Stimulated activated CD4-positive, alpha-beta T cell treated with anti-CD3 and anti-CD28 coated beads, TNF-alpha, amount 100 ng/mL, for 4 hours (primary cell): ENCODE measurements at places on chromosomes 16 and 17.

- no peak for DNase-seq
These were observed 275.9 kb downstream of the C16orf95 start for GRCh38 chr16:87041286-87041685.

GRCh38 chr17:17081304-17081940 lies 39.2 kb downstream of the MPRIP start:
- no peak for DNase-seq

- no peak for DNase-seq
These were observed 34.1 kb upstream of the CDC6 start for GRCh38 chr17:40253565-40253964.

- no peak for DNase-seq
These were observed 227.9 kb downstream of the IRF8 start for GRCh38 chr16:86126891-86127290.

DNA sequence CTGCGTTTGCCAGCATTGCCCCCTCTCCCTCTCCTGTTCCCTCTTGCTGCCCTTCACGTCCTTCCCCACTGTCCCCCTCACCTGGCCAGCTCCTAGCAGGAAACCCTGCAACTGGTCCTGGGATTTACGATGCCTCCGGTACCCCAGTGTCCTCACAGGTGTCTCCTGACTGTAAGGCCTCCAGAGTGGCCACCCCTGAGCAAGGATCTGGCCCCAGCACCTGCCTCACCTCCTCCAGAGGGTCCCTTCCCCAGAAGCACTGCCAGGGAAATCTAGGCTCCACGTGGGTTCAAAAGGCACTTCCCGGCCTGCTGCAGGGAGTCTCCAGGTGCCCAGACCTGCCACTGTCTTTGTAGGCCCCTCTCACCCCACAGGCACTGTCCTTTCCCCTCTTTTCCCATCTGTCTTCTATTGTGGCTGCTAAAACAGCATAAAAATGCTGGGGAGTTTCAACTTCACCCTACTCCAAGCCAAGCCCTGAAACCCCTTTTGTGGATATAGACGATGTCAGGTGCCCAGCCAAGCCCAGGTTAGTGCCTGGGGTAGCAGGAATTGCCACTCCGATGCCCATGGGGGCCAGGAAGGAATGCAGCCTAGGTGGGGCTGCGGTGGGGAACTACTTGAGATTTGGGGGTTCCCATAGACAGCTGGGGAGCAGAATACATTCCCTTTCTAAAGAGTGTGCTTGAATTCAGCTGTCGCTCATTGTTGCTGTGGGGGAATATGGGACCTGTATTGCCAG lies 25.7 kb downstream of the RAB11FIP4 start:
- no peak for DNase-seq

DNA sequence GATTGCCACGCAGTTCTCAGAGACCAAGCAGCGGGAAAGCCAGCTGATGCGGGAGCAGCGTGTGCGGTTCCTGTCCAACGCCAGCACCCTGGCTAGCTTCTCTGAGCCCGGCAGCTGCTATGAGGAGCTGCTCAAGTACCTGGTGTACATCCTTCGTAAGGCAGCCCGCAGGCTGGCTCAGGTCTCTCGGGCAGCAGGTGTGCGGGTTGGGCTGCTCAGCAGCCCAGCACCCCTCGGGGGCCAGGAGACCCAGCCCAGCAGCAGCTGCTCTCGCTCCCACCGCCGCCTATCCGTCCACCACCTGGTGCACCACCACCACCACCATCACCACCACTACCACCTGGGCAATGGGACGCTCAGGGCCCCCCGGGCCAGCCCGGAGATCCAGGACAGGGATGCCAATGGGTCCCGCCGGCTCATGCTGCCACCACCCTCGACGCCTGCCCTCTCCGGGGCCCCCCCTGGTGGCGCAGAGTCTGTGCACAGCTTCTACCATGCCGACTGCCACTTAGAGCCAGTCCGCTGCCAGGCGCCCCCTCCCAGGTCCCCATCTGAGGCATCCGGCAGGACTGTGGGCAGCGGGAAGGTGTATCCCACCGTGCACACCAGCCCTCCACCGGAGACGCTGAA lies 15.2 kb downstream of the CACNA1G start:
- no peak for DNase-seq
